Astrocyte of the spinal cord (primary cell): ENCODE measurements at places on chromosomes 7 and 10.

DNA sequence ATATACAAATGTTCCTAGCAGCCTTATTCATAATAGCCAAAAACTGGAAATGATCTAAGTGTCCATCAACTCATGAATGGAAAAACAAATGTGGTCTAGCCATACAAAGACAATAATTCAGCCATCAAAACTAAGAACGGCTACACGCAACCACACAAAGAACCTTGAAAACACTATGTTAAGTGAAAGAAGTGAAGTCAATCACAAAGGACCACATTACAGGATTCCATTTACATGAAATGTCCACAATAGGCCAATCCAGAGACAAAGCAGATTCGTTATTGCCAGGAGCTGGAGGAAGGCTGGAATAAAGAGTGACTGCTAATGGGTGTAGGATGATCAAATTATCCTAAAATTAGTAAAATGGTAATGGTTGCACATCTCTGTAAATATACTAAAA lies 21.1 kb downstream of the MKRN1 start:
- DNase-seq: no peak

DNA sequence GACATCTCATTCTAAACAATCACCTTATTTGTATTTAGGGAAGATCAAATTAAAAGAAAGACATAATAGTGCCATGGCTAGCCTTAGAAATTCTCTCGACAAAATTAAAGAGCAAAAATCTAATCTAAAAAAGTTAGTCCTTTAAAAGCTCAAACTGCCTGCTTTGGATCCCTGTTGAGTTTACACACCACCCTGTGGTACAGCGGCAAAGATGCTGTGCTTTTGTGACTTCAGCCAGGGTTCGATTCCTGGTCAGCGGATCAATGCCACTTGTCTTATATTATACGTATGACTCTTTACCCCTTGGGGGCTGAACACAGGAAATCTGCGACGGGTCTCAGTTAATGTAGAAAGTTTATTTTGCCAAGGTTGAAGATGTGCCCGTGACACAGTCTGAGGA lies 51.3 kb upstream of the VOPP1 start:
- DNase-seq: no peak

GRCh38 chr10:24569330-24569796 lies 154.3 kb downstream of the ARHGAP21 start:
- DNase-seq: no peak

- no peak for DNase-seq
Observed at GRCh38 chr10:61187601-61188000, 243.6 kb upstream of the RHOBTB1 start.

GRCh38 chr7:117997862-117998825 lies 124.9 kb upstream of the CTTNBP2 start:
- DNase-seq: peak; percentile 84

- peak; percentile 15 for DNase-seq
Observed at GRCh38 chr7:111789870-111790269, 227.6 kb upstream of the IMMP2L start.

DNA sequence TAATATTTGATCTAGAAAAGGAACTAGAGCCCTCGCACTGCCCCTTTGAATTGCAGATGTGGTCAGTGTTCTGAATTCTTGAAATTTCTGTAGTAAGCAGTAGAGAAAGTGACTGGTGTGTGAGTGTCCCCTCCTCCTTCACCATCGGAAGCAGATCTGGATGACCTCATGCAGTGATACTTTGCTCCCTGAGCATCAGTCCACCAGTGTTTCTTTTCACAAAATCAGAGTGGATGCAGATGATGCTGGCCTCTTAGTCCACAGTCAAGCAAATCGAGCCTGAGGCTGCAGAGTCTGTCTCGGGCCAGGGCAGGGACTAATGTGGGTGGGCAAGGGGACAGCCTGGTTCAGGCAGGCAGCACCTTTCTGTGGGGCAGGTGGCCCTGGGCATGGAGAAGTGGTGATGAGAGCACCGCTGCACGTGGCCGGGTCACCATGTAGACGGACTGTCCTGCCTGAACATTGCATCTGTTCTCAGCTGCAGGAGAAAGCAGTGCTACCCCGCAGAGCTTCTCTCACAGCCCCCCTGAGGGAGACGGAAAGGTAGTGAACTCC lies 5.4 kb downstream of the INSIG1 start:
- no peak for DNase-seq

DNA sequence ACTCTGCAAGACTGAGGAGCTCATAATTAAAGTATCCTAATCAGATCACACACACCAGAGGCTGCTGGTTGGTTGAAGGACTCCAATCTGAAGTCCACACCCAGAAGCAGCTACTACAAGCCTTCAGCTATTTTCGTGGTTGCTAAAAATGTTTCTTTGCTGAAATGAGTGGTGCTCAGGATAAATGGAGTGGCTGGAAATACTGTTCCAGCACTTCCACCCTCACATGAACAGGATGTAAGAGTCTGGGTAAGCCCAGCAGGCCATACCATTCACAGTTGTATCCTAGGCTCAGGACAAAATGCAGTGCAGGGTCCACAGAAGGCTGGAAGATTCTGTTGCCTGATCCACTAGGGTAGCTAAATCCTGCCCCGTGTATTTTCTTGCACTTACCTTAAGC lies 34.1 kb downstream of the AFAP1L2 start:
- DNase-seq: no peak

- DNase-seq: no peak
Observed at GRCh38 chr7:102232611-102233286, 53.9 kb upstream of the SH2B2 start.

DNA sequence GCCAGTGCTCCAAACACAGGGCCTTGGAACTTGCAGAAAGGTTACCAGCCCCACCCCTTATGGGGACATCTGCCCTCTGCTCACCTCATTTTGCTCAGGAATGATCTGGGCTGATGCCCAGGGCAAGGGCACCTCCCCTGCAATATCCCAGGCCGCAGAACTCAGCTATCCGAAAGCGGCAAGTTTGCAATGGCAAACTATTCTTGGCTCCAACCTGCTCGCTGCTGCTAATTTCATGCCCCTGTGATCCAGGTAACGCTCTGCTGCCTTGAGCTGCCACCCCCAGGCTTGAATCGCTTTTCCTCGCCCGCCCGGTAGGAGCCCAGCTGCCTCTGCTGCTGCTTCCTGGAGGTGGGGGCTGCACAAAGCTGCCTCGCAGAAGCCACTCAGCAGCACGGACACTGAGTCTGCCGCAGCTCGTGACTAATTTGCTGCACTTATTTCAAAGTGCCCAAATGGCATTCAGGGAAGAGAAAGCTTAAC lies 18.2 kb downstream of the SLC29A3 start:
- no peak for DNase-seq
